CD8-positive, alpha-beta memory T cell (primary cell): ENCODE measurements at places on chromosomes 12 and 14. TPM values are rescaled to one million over a fixed set of nuclear protein-coding genes. Genes with fewer than 3 reads are reported as not detected.

DNA sequence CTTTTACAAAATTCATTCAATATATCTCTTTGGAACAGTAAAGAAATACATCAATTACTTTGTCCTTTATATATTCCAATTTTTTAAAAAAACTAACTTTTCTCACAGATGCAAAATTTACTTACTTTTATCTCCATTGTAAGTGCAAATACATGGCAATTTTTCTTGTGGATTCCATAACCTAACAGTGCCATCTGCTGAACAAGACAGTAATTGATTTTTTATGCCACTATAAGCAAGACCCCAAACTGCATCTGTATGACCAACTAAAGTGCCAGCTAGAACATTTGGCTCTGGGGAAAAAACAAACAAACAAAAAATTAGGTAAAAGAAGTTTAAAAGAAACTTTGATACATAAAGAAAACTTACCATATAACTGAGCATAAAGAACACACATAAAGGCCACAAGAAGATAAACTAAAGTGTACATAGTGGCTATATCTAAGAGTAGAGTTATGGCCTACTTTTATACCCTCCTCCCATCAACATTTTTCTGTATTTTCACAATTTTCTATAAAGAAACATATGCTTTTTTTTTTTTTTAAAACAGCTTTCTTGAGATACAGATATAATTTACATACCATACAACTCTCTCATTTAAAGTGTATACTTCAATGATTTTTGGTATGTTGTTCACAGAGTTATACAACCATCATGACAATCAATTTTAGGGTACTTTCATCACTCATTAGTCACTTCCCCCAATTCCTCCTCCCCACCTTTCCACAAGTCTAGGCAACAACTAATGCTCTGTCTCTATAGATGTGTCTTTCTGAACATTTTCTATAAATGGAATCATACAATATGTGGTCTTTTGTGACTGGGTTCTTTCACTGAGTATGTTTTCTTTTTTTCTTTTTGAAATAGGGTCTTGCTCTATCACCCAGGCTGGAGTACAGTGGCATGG is 32.6 kb downstream of the COCH start:
- DNase-seq = no peak

The EIF2S3B gene
- total RNA-seq = 2.2 TPM

GRCh38 chr14:40269436-40269835 is 837.2 kb upstream of the FBXO33 start:
- no peak for DNase-seq

DNA sequence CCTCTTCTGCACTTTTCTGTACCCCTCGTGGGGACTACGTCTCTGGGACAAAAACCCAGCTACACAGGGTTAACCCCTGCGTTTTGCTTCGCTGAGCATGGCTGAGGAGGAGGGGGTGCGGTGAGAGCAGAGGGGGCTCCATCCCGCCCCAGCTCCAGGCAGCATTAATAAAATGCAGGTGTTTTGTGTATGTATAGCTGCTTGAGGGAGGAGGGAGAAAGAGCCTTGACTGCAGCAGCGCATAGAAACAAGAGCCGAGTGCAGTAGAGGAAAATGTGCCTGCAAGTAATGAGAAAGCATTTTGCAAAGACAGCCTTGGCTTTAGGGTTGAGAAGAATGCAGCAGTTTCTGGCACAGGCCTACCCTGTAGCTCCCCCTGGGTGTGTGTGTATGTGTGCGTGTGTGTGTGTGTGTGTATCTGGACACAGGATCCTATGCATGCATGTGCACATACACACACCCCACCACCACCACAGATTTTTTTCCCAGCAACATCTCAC is 103.9 kb downstream of the ZFP36L1 start:
- DNase-seq = no peak

DNA sequence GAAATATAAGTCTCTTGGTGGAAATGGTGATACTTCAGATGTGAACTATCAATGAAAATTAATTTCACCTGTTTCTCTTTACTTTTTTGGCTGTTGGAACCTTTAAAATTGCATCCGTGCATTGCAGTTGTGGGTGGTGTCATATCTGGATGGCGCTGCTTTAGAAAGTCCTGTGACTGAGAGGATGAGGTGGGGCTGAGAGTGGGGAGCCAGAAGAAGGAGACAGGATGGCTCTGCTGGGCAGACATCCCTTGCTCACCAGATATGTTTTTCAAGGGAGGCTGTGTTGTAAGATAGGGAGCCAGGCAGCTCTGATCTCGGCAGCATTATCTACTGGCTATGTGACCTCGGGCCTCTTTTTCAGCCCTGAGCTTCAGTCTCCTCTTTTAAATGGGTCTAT is 12.7 kb downstream of the ASB2 start:
- no peak for DNase-seq

- DNase-seq = no peak
These were observed 201.0 kb downstream of the TMX1 start for GRCh38 chr14:51441001-51441400.

The SELPLG gene
- total RNA-seq = 37.0 TPM

GRCh38 chr12:85996280-85996679 is 122.2 kb downstream of the NTS start:
- no peak for DNase-seq

DNA sequence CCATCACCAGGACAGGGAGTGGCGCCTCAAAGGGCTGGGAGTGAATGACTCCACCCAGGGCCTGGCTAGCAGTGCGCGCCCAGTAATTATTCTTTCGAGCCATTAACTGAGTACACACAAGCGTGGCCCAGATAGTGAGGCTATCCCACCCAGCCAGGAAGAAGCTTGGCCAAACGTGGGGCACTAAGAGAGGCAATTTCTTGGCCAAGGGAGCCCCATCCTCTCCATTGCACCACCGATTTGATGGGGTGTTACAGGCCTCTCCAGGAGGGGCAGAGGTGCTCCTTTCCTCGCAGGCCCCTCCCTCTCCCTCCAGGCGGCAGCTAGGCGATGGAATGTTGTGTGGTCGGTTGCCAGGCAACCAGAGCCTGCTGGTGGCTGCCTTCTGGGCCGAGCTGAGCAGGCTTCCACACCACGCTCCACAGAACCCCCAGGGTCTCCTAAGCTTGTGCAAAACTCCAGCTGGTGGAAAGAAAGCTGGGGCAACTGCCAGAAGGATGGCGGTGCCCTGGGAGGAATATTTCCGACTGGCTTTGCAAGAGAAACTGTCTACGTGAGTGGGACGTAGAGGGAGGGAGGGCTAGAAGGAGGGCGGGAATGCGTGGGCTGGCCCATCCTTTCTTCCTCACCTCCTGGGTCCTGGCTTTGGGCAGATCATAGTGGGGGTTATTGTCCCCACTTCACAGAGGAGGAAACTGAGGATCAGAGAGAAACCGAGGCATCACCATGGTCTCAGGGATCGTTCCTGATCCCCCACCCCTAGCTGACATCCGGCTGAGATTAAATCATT is at the start of gene CFAP73:
Gene CFAP73 (plus strand): TSS at position 364 of the 790 bp plus-strand sequence. CDS start 134 bp downstream, at position 498.
- no peak for DNase-seq

- no peak for DNase-seq
These were observed 25.1 kb downstream of the KCNC2 start for GRCh38 chr12:75184516-75184915.

The KCNMB4 gene
- 0.46 TPM for total RNA-seq

DNA sequence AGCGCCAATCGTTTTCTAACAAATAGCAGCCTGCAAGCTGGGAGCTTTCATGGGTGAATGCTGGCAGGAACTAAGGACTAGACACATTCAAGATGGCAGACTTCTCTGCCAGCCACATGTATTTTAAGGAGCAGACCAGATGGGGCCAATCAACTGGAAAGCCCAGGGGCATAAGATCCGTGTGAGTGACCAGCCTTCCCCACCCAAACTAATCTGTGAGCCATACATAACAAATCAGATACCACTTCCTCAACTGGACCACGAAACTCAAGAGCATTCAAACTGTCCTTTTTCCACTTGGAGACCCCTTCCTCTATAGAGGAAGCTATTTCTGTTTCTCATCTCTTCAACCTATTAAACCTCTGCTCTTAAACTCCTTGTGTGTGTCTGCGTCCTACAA is 9.7 kb downstream of the TCL1B start:
- DNase-seq = no peak

GRCh38 chr12:56590237-56590830 is 39.8 kb downstream of the BAZ2A start:
- no peak for DNase-seq

- no peak for DNase-seq
These were observed 680.9 kb upstream of the TBX3 start for GRCh38 chr12:115364921-115365320.

- no peak for DNase-seq
These were observed 122.5 kb downstream of the KTN1 start for GRCh38 chr14:55702511-55702910.

DNA sequence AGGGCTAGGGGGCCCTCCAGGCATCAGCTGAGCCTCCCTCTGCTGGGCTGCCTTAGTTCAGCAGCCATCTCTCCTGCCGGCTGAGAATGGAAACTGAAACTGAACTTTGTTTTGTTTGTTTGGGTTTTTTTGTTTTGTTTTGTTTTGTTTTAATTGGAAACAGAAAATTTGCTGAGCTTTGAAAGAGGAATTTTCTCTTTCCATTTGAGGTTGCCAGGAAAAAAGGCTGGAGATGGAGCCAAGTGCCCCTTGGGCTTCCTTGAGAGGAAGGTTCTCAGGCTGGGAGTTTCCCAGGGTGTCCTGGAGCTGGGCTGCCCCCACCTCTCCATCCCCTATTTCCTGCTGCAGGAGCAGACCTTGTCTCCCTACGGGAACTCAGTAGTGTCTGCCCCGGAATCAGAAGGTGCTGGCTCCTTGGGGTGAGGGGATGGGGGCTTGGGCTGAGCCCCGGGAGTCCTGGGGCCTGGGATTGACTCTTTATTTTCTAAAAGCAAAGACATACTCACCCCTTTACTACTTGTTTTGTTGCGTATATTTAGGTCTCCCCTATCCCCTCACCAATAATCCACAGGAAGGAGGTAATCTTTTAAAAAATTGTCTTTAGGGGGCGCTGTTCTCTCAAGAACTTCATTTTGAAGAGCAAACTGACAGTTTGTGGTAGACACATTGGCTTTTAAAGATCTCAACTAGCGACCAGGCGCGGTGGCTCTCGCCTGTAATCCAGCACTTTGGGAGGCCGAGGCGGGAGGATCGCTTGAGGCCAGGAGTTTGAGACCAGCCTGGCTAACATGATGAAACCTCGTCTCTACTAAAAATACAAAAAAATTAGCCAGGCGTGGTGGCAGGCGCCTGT is 21.3 kb upstream of the OASL start:
- DNase-seq = peak; percentile 83

DNA sequence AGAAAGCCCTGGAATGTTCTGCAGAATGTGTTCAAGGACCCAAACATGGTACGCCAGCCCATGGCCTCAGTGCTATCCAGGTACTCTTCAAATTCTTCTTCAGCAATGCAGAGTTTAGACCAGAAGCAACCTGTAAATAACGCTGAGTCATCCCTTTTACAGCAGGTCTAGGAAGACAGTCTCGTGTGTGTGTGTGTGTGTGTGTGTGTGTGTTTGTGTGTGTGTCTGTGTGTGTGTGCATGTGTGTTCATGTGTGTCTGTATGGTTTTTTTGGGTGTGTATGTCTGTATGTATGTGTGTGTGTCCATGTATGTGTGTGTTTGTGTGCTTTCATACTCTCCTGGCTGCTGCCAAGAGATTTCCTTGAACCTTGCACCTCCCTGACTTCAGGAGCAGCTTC is 60.1 kb upstream of the RFX4 start:
- DNase-seq = no peak

GRCh38 chr12:106301241-106301610 is 1.3 kb upstream of the TCP11L2 start:
- no peak for DNase-seq

DNA sequence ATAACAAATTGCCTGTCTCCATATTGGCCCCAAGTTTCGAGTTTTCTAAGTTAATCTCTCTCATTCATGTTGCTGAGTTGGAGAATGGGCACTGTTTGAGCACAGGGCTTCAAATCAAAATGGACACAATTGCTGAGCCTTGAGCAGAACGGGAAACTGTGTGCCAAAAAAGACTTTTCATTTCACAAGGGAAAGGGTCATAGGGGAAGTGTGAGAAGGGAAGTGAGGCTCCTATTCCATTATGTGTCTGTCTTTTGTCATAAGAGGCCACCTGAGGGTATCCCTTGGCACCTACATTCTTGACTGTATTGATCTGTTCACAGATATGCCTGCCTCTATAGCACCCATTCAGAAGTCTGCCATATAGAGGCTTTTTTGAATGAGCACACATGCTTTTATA is 59.1 kb downstream of the TTLL5 start:
- DNase-seq = no peak

GRCh38 chr12:105348561-105348960 is 18.1 kb downstream of the C12orf75 start:
- DNase-seq = no peak

DNA sequence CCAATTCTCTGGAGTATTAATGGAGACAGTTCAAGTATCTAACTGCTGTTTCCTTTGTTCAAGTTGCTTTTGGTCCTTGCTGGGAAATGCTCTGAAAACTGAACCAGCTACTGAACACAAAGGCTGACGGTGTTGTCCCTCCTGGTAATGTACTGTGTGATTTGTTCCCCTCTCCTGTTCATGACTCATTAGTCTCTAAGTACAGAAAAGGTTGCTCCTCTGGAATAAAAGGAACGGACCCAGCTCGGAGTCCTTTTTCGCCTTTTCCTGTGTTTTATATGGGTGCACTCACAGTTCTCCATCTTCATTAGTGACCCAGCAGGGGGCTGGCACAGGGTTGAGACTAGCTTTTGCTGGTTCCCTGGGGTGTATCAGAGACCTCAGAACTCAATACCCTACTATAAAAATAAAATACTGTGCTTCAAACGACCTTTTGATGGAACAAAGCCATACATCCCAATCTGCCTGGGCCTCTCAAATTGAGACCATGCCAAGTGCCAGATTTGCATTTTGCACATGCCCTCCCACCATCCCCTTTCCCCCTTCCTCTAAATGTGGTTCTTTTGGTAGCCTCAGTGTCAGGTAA is 269.7 kb downstream of the RAD51B start:
- no peak for DNase-seq

The RASSF9 gene
- not detected for total RNA-seq

DNA sequence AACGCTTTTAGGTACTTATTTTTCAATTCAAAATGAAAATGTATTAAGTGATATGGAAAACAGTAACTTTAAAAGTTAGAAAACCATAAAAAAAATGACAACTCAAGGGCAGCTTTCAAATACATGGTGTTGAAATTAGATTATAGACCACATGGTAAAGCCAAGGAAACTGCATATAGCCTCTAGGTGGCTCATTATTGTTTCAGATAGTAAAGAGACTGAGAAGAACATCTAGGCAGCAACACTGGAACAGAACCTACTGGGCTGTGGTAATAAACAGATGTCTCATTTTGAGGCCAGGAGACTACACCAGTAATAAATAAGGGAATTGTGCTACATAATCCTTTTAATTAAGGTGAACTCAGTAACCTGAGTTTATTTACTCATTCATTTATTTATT is 13.0 kb downstream of the FBXO33 start:
- DNase-seq = no peak

The PYGL gene
- 0.81 TPM for total RNA-seq

The CD163L1 gene
- total RNA-seq = 0.71 TPM

The TAS2R30 gene
- total RNA-seq = 1.3 TPM

- no peak for DNase-seq
These were observed at the start of gene CCER1 for GRCh38 chr12:90954921-90955320. Gene CCER1, minus strand, starts transcription at chr12:90955176. Its CDS starts 434 bp downstream, at chr12:90954742.
